NCI-H2081 treated with DMSO at 0.1 percent for 48 hours (cell line): ENCODE measurements at places on chromosomes 16 and 17.

DNA sequence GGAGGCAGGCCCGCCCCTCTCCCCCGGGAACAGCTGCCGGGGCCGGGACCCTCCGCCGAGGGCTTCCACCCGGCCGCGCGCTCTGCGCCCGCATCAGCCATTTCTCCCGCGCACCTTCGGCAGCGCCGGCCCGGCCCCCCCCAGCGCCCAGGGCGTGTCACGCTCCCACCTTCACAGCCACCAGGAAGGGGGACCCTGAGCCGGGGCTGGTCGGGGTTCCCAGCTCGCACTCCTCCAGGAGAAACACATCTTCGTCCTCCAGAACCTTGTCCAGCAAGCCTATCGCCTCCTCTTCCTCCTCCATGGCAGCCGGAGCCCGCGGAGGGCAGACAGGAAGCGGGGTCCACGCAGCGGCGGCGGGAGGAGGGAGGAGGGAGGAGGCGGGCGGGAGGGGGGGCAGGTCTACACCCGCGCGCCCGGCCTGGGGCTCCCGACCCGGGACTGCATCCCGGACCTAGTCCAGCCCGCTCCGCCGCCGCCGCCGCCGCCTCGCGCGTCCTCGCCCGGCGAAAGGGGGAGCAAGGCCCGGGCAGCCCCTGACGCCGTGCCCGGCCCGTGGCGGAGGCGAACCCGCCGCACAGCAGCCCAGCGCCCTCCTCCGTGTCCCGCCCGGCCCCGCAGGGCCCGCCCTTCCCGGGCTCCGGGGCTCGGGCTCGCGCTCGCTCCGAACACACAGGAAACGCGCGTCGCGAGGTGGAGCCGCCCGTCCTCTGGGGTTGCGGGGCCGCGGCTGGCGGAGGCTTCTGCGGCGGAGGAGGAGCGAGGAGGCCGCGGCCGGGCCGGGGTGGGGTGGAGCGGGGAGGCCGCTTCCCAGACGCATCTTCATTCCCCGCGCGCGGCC, 70.8 kb downstream of the ABR start:
- DNase-seq: no peak

DNA sequence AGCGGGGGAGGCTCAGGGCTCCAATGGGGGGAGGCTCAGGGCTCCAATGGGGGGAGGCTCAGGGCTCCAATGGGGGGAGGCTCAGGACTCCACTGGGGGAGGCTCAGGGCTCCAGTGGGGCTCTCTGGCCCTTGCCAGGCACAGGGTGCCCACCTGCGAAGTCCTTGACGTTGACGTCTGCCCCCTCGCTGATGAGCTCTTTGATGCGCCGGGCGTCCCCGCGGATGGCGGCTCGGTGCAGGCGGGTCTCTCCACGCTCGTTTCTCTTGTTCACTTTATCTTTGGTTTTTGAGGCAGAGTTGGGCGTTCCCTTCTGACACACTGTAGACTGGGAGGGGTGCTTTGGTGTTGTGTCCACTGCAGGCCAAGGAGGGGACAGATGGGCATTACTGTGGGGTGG, 73.0 kb downstream of the ZNF778 start:
- no peak for DNase-seq

- no peak for DNase-seq
These were observed 64.1 kb upstream of the CACNG4 start for GRCh38 chr17:66900126-66901010.

GRCh38 chr17:18045691-18046350, 6.6 kb downstream of the GID4 start:
- DNase-seq: no peak

- DNase-seq: peak; percentile 7
These were observed 388.0 kb downstream of the SEC14L1 start for GRCh38 chr17:77528516-77529327.

- no peak for DNase-seq
These were observed 32.2 kb upstream of the RCVRN start for GRCh38 chr17:9937241-9937761.

- no peak for DNase-seq
These were observed 148.4 kb downstream of the RPTOR start for GRCh38 chr17:80692931-80693467.

DNA sequence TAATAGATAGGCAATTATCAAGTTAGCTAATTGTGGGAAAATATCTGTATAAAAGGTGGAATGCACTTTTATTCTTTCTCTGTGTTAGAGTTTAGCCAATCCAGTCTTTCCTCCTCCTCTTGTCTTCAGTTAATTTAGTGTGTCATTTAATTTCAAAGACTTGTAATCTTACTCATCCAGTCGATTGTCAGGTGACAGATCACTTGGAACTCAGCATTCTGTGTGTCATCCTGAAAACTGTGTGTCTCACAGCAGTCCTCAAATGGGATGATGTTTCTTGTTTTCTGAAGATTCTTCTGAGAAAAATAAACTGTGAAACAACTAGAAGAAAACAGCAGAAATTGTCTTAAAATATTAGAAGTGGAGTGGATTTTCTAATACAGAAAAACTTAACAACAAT, 290 bp upstream of the KRTAP4-1 start:
- DNase-seq: no peak

GRCh38 chr17:52106638-52107261, 51.8 kb downstream of the CA10 start:
- peak; percentile 14 for DNase-seq

DNA sequence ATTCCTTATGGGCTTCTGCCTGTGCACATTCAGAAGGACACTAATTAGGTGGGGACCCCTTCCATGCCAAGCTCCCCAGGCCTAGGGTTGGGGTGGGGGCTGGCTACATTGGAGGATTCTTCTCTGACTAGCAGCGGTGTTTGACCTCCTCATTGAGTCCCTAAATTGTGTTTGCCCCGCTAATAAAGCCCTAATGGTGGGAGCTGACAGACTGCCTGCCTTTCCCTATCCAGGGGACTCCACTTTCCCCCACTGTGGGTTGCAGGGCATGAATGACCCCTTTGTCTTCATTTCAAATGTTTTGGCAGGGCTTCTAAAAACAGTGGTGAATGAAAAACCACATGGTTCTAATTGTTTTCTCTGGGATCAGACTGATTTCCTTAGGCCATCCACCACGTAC, 476.8 kb upstream of the CDH11 start:
- DNase-seq: no peak

DNA sequence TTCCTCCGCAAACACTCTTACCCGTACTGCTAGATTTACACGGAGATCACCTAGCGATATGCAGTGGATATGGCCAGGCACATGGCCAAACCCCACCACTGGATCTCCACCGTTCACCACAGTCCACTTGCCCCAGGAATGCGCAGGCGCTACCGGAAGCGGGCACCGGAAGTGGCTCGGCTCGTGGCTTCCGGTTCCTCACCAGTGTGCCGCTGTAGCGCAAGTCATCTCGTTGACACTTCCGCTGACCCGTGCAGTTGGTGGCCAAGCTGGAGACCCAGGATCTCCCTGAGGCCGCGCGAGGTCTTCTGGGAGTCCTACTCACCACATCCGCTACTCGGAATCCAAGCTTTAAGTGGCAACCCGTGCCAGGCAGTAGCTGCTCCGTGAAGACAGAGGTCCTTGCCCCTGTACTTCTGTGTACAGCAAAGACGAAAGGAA, 11.5 kb downstream of the ZNF597 start:
- no peak for DNase-seq

GRCh38 chr17:70123193-70123592, 46.1 kb upstream of the KCNJ2 start:
- no peak for DNase-seq

GRCh38 chr16:71371237-71371636, 12.7 kb downstream of the CALB2 start:
- DNase-seq: no peak

- DNase-seq: no peak
These were observed 23.5 kb downstream of the NUP93 start for GRCh38 chr16:56753410-56753809.

GRCh38 chr17:55659661-55660060, 63.0 kb downstream of the TMEM100 start:
- DNase-seq: no peak

GRCh38 chr16:67155295-67156142, 4.2 kb downstream of the TRADD start:
- DNase-seq: no peak

DNA sequence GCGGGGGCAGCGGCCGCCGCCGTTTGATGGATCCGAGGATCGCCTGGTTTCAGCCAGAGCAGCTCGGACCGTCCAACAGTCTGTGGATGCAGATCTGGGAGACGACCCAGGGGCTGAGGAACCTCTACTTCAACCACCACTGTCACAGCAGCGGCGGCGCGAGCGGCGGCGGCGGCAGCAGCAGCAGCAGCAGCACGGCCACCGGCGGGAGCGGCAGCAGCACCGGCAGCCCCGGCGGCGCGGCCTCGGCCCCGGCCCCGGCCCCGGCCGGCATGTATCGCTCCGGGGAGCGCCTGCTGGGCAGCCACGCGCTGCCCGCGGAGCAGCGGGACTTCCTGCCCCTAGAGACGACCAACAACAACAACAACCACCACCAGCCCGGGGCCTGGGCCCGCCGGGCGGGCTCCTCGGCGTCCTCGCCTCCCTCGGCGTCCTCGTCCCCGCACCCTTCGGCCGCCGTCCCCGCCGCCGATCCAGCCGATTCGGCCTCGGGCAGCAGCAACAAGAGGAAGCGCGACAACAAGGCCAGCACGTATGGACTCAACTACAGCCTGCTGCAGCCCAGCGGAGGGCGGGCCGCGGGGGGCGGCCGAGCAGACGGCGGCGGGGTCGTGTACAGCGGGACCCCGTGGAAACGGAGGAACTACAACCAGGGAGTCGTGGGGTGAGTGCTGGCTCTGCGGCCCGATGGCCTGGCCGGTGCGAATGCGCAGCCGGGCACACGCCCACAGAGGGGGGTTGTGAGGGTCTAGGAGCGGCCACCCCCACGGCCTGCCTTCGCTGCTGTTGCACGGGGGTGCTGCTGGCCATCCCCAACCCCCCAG, 702 bp downstream of the TENT4B start:
- no peak for DNase-seq

GRCh38 chr17:67435122-67435521, 58.0 kb downstream of the PITPNC1 start:
- no peak for DNase-seq

DNA sequence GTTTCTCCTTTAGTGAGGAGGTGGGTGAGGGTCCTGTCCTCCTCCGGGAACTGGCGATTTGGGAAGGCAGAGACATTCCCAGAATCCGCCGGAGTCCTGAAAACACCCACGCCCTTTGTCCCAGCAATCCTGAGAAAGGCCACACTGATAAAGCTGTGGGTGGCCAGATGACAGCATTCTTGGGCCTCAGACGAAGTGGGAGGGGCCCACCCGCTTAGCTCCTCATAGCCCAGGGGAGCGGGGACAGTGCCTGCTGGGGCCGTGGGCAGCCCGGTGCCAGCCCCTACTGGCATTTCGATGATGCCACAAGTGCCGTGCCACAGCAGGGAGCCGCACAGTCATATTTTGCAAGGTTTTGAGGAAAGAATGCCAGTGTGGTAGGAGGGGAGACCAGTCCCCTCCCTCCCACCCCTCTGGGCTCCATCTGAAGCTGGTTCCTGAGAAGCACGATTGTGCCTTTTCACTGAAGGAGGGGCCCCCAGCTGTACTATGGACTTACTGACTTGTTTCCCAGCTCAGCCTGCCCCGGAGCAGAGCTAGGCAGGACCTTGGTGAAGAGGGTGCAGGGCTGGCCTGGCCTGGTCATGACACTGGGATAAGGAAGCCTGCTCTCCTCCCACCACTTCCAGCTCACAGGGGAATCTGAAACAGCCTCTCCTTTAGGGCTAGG, 20.9 kb upstream of the MPRIP start:
- DNase-seq: no peak

- DNase-seq: no peak
These were observed 8.9 kb upstream of the RBFOX3 start for GRCh38 chr17:79619636-79620206.

- no peak for DNase-seq
These were observed 83.2 kb upstream of the GNG13 start for GRCh38 chr16:883781-884180.

DNA sequence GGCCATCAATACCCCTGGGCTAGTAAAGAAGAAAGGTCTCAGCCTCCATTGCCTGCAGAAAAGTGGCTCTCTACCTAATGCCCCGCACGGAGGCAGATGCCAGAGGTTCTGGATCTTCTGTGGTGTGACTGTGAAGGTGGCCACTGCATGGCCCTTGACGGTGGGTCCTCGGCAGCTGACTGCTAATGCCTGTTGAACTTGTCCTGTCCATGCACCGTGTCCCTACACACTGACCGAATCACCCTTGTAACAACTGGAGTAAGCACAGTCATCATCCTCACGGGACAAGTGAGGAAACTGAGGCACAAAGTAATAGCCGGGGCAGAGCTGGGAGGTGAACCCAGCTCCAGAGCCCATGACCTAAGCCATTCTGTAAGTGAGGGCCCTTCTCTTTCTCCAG, 48.8 kb downstream of the MYH11 start:
- no peak for DNase-seq

DNA sequence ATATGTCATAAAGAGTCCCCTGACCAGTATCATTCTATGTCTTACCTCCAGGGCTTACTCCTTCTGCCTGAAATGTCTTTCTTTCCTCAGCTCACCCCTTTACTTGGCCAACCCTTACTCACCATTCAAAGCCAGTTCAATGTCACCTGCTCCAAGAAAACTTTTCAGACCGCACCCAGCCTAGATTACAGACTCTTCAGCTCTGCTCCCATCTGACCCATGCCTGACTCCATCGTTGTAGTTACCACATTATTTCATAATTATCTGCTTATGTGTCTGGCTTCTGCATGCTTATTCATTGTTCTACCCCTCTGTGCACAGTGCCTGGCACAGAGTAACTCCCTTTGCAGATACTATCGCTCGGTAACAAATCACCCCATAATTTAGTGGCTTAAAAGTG, 62.5 kb upstream of the TOB1 start:
- DNase-seq: no peak

DNA sequence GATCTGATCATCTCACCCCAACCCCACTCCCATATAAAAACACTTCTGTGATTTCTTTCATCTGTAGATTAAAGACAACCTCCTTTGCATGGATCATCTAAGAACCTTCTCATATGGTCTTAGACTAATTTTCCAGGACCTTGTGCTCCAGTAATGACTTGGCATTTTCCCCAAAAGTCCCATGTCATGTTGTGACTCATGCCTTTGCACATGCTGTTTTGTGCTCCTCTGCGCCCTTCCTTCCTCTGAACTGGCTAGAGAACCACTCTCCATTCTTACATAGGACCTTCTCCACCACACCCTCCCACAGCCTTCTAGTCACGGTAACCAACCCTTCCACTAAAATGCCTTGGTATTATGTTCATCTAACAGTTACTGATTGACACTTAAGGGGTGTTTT, 99.5 kb upstream of the AXIN2 start:
- no peak for DNase-seq

- DNase-seq: no peak
These were observed 27.5 kb downstream of the GOSR2 start for GRCh38 chr17:46950342-46950996.
